ENCODE measurements at places on chromosomes 2 and 18.

- H3K4me1 ChIP-seq, result peaks cover 7% of the 10 kb centered on the region
- no peak overlapping the region for H3K4me3 ChIP-seq
- peaks cover 6% of the 10 kb centered on the region for H3K36me3 ChIP-seq
- no peak for DNase-seq
- no peaks in the 10 kb centered on the region for H3K27me3 ChIP-seq
- H3K27ac ChIP-seq, result no peak overlapping the region
Measured at GRCh38 chr2:172722481-172722880, 13.2 kb upstream of the RAPGEF4 start.

DNA sequence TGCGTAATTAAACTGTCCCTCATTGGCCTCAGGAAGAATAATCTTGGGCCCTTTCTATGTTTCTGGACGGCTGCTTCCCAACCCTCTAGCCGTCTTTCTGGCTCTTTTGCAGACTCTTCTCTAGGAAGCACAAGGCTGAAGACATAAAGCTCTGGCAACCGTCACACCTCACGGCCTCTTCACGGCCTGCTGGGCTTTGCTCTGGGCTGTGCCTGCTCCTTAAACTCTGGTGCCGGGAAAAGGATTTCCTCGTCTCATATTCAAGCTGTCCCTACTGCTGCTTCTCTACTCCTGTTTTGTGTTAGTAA lies 36.0 kb upstream of the WIPF1 start:
- H3K4me1 ChIP-seq, result peaks cover 80% of the 10 kb centered on the region
- H3K36me3 ChIP-seq, result peaks cover 11% of the 10 kb centered on the region
- no peak for DNase-seq
- peak overlapping the region; percentile 39 for H3K27ac ChIP-seq
- no peaks in the 10 kb centered on the region for H3K27me3 ChIP-seq
- no peak overlapping the region for H3K4me3 ChIP-seq

DNA sequence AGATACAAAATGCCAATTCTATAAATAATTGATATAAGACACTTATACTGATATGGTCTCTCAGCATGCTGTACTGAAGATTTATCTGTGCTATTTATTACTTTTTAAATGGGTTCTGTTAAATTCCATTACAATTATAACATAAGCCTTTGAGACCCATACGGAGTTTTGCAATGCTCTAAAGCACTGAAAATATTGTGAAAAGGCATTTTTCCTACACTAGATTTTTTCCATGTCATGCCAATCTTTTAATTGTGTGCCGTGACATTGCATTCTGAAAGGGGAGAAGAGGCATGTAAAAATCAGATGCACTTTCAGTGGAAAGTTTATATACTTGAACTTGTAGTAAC lies 46.5 kb downstream of the EFEMP1 start:
- H3K27ac ChIP-seq, result peak overlapping the region; percentile 71
- no peaks in the 10 kb centered on the region for H3K36me3 ChIP-seq
- H3K4me3 ChIP-seq, result no peak overlapping the region

- peaks cover 20% of the 10 kb centered on the region for H3K4me1 ChIP-seq
- peaks cover 21% of the 10 kb centered on the region for H3K27me3 ChIP-seq
- DNase-seq, result peak; percentile 92
- H3K4me3 ChIP-seq, result peak within 1 kb of the TSS; percentile 87
- peak within 1 kb of the TSS; percentile 65 for H3K27ac ChIP-seq
Measured at GRCh38 chr2:111897924-111898702, at the start of gene MERTK. Gene MERTK (plus strand): TSS chr2:111898607. CDS start chr2:111898736, 129 bp downstream.

GRCh38 chr18:59140302-59140885 lies 710 bp downstream of the SEC11C start:
- no peaks in the 10 kb centered on the region for H3K36me3 ChIP-seq
- no peak for DNase-seq

GRCh38 chr2:25072606-25073005 lies 30.7 kb downstream of the EFR3B start:
- peaks cover 22% of the 10 kb centered on the region for H3K4me1 ChIP-seq
- no peaks in the 10 kb centered on the region for H3K36me3 ChIP-seq
- no peak overlapping the region for H3K4me3 ChIP-seq
- H3K27me3 ChIP-seq, result no peaks in the 10 kb centered on the region

- H3K4me1 ChIP-seq, result peaks cover 13% of the 10 kb centered on the region
- H3K36me3 ChIP-seq, result peaks cover 43% of the 10 kb centered on the region
- no peak overlapping the region for H3K4me3 ChIP-seq
- H3K27ac ChIP-seq, result no peak overlapping the region
- no peak for DNase-seq
Measured at GRCh38 chr2:231360401-231360800, 35.1 kb upstream of the B3GNT7 start.

GRCh38 chr2:152240559-152241231 lies 65.1 kb upstream of the STAM2 start:
- H3K4me1 ChIP-seq, result peaks cover 8% of the 10 kb centered on the region
- H3K36me3 ChIP-seq, result no peaks in the 10 kb centered on the region
- no peaks in the 10 kb centered on the region for H3K27me3 ChIP-seq
- no peak for DNase-seq

DNA sequence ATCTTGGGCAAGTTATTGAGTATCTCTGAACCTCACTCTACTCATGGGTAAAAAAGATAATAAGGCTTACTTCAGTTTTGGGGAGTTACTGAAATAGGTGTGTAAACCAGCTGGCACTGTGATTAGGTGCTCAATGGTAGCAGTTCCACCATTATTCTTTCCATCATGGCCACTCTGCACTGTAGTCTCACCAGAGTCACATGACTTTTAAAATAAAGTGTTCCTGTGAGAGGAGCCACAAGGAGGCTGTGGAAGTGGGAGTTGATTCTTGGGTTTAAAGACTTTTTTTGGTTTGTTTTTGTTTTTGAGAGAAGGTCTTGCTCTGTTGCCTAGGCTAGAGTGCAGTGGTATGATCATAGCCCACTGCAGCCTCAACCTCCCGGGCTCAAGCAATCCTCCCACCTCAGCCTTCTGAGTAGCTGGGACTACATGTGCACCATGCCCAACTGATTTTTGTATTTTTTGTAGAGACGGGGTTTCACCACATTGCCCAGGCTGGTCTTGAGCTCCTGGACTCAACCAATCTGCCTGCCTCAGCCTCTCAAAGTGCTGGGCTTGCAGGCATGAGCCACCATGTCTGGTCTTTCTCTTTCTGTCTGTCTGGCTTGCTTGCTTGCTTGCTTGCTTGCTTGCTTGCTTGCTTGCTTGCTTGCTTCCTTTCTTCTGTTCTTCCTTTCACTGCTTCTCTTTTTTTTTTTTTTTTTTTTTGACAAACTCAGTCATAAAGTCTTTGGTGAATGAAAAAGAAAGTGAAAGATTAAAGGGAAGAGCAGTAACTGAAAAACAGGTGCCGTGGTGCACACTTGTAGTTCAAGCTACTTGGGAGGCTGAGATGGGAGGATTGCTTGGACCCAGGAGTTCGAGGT lies 21.2 kb upstream of the ACVR1 start:
- H3K4me3 ChIP-seq, result no peak overlapping the region
- no peaks in the 10 kb centered on the region for H3K36me3 ChIP-seq
- DNase-seq, result no peak
- no peak overlapping the region for H3K27ac ChIP-seq
- H3K27me3 ChIP-seq, result no peaks in the 10 kb centered on the region

GRCh38 chr2:230949966-230950873 lies 25.2 kb upstream of the GPR55 start:
- H3K4me1 ChIP-seq, result no peaks in the 10 kb centered on the region
- DNase-seq, result no peak
- no peaks in the 10 kb centered on the region for H3K36me3 ChIP-seq
- H3K27ac ChIP-seq, result no peak overlapping the region
- H3K27me3 ChIP-seq, result peaks cover 7% of the 10 kb centered on the region

- H3K4me1 ChIP-seq, result peaks cover 63% of the 10 kb centered on the region
- H3K4me3 ChIP-seq, result peak overlapping the region; percentile 43
- peaks cover 5% of the 10 kb centered on the region for H3K36me3 ChIP-seq
Measured at GRCh38 chr2:205706769-205707381, 24.6 kb downstream of the NRP2 start.
